ENCODE measurements at places on chromosomes 16 and 17.

DNA sequence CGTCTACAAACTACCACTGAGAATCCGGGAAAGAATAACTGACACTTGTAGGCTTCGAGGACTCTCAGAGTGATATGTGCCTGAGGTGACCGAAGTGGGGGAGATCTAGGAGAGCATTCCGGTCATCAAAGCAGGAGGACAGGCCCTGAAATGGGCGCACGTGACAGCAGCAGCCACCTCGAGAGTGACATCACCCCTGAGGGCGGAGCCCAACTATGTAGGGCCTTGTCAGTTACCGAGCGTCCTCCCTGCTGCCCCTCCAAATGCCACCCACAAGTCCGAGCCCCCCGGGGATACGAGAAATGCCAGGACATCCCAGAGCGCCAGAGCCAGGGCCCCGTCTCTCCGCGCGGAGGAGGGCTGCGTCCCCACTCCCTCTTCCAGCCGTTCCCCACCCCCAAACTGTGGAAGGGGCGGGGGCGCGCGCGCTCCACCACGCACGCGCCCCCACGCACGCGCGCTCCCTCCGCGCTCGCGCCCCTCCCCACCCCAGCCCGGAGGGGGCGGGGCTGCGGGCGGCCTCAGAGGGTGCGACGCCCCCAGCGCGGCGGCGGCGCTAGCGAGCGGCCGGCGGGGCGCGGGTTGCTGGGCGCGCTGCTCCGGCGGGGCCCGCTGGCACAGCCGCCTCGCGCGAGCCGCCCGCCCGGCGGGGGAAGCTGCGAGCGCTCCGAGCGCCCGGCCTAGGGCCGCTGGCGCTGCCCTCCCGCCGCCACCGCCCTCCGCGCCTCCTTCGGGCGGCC, at the start of gene TANC2:
TANC2 (plus strand) TSS at position 550 of the 740 bp plus-strand sequence. CDS start 43,325 bp downstream, outside the sequence.
- no peak for DNase-seq

DNA sequence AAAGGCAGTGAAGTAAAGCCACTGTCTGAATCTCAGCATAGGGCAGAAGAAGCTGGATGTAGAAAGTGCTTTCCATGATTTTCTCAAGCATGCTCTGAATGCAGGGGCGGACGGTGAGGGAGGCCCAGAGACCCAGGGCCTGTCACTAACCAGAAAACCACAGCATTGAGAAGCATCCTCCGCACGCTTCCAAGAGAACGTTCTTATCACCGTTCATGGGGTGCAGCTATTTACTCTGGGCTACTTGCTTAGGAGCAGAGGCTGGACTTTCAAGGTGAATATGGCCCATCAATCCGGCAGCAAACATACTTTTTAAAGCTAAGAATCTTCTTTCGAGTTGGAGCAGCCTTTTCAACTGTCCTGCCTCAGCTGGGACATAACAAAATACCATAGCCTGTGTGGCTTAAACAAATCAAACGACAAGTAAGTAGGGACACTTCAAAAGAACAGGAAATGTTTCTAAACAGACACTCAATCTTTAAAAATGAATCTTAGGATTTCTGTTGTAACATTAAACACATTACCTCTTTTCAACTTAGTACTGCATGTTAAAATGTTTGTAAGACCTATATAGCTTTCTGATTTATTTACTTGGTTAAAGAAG, 46.5 kb upstream of the CDRT4 start:
- no peak for DNase-seq

DNA sequence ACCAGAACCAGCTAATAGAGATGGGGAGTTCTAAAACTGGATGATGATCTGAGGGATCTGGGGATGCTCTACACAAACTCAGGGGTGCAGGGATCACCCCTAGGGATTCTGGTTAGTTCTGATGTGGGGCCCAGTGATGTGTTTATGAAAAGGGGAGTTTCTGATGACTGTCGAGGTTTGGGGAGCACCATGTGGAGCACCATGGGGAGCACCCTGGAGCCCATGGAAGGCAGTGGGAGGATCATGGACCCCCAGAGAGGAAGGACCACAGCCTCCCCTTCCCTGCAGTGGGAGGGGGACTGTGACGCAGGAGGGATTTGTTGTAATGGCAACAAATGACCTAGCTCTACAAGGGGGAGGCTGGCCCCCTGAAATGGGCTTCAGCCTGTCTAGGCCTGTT, 18.4 kb downstream of the PIMREG start:
- DNase-seq: no peak

DNA sequence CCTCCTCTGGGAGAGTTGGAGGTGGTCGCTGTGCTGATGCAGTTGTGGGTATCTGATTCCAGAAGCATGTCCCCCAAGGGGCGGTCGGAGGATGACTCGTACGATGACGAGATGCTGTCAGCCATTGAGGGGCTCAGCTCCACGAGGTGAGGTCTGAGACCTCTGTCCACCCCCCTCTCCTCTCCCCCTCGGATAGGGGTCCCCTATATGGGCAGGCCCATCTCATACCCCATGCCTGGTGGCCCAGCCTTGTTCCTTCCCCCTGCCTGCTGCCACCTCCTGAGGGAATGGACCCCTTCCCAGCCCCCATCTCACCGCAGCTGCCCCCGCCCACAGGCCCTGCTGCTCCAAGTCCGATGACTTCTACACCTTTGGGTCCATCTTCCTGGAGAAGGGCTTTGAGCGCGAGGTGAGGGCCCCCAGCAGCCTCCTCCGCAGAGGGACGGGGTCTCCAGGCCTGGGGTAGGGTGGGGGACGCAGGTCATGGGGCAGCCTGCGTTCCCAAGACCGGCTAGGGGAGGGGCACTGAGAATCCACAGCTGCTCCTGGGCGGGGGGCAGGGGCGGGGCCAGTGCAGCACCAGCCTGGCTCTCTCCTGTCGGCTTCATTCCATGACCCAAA, 39.2 kb downstream of the ADCY7 start:
- DNase-seq: no peak

DNA sequence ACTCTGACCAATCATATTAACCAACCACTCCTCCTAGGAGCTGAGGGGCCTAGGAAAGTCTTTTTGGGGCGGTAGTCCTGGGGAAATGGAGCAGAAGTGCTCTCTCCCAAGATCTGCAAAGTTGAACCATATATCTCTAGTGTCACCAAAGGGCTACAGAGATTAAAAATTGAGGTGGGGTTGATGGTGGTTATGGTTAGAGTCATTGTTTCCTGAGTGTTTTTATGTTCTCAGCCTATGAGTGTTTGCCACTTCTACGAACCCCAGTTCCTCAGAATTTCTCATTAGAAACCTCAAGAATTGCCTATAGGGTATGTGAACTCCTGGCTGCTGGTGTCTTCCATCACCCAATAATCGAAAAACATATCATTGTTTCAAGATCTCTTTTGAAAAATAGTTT, 217.8 kb downstream of the CDRT15L2 start:
- no peak for DNase-seq

- no peak for DNase-seq
Observed at GRCh38 chr16:65538976-65539375, 417.1 kb upstream of the CDH11 start.

DNA sequence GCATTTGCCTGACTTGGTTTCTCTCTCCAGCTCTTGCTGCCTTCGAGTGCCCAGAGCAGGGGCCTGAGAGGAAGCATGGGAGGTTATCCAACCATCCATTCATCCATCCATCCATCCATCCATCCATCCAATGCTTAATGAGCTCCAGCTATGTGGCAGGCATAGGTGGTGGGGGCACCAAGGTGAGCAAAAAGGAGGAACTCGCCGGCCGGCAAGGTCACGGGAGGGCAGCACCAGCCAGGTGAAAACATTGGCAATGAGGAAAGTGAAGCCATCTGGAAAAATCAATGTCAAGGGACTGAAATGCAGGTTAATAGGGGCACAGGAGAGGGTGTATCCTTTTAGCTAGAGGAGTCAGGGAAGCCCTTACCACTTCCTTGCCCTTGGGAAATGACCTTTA, 18.2 kb upstream of the DOK4 start:
- no peak for DNase-seq

GRCh38 chr17:59893676-59894100, 767 bp downstream of the RPS6KB1 start:
- DNase-seq: no peak

DNA sequence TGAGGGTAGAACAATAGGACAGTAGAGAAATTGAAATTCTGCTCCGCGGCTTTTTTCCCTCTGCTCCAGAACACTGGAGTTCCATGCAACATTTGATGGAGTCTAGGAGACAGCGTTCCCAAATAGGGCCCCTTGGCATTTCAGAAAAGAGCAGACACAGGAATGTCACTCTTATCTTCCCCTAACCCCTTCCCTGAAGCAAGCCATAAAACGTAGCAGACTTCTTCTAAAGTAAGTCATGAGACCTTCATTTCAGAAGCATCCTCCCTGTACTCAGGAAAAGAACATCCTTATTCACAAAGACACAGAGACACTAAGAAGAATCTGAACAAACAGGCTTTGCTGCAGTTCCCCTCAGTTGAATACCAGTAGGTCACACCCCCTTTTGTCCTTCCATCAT, 296.1 kb upstream of the SOX9 start:
- no peak for DNase-seq

- DNase-seq: no peak
Observed at GRCh38 chr17:30246460-30246859, 11.0 kb upstream of the SLC6A4 start.

DNA sequence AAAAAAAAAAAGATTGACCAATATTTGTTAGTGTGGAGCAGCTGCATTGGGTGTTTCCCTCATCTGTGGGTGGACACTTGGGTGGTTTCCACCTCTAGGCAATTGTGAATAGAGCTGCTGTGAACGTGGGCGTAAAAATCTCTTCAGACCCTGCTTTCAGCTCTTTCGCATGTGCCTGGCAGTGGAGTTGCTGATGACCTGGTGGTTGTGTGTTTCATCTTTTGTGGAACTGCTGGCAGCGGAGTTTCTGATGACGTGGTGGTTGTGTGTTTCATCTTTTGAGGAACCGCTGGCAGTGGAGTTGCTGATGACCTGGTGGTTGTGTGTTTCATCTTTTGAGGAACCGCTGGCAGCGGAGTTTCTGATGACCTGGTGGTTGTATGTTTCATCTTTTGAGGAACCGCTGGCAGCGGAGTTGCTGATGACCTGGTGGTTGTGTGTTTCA, 21.4 kb downstream of the ZC3H18 start:
- DNase-seq: peak; percentile 44

GRCh38 chr17:12122075-12122474, 101.4 kb downstream of the MAP2K4 start:
- no peak for DNase-seq

- no peak for DNase-seq
Observed at GRCh38 chr17:12990041-12990808, 27.6 kb downstream of the ELAC2 start.

DNA sequence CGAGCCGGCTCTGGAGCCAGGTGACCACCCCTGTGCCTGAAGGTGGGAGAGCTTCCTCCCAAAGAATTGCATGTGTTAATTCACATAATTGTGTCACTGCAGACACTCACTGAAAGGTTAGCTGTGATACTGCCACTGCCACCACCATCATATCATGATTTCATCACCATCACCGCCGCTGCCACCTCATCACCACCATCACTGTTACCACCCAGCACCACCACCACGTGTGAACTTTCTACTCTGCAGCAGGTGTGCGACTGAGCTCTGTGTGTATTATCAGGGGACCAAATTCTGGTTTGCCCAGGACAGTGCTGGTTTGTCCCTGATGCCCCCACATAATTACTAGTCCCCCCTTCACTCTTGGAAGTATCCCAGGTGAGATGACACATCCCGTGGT, 15.2 kb downstream of the BCAR1 start:
- DNase-seq: no peak

GRCh38 chr17:14715561-14715960, 414.7 kb downstream of the HS3ST3B1 start:
- DNase-seq: no peak

- DNase-seq: no peak
Observed at GRCh38 chr16:997440-998051, 16.0 kb downstream of the SOX8 start.

DNA sequence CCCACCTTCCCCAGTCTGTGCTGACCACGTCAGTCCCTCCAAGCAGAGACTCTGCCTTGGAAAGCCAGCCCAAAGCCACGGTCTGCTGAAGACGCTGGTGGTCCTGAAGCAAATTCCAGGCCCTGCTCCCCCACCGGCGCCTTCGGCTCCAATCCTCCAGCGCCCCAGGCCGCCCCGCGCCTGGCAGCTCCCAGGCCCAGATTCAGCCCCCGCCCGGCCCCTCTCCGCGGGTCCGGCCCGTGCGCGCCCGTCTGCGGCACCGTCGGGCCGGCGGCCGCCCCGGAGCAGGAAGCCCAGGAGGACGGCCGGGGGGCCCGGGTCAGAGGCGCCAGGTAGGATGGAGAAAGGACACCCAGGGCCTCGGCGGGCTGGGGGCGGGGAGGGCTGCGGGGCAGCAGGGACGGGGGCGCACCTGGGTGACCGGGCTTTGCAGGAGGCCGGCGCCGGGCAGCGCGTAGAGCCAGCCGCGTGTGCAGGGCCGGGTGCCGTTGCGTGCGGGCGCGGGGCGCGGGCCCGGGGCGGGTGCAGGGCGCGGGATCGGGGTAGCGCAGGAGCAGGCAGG, 594 bp upstream of the SLC22A31 start:
- DNase-seq: no peak

DNA sequence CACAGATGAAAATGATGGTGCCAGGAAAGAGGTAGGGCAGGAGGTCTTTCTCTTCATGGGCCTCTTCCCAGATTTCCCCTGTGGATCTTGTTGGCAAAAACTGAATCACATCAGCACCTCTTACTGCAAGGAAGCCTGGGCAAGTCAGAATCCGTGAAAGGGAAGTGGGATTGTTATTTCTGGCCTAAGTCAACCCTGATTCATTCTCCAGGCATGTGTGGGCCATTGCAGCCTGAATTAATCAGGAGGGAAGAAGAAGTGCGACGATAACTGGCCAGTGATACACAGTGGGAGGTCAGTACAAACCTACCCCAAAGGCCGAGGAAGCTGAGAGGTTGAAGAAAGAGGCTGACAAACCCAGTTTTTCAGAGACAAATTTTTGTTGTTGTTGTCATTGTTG, 17.9 kb upstream of the NSMCE1 start:
- DNase-seq: no peak

DNA sequence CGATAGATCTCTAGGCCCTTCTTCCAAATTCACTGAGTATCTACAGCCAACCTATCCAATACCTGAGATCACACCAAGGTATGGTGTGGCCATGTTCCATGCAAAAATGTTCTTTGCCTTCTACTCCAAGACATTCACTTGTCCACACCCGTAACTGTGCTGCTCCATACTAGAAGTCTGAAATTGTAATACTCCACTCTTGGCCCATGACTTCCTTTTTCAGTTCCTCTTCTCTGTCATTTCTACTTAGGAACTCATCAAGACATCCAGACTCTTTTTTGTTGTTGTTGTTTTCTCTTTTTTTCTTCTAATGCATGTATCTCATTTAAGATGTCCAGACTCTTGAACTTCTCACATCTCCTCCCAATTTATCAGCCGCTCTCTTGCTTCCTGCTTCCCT, 42.5 kb upstream of the KSR1 start:
- no peak for DNase-seq

DNA sequence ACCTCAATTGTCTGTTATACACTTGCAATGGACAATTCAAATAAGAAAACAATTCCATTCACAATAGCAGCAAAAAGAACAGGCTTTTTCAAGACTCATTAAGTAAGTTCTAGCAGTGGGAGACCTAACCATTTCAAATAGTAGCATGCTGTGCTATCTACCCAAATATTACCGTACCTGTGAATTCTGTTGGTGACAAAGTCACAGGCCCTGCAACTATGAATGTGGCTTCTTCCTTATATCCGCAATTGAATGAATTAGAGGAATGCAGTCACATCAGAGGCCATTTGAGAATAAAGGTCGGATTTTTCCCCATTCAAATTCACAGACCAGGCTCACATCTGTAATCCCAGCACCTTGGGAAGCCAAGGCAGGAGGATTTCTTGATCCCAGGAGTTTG, 800 bp upstream of the NME4 start:
- no peak for DNase-seq

- DNase-seq: no peak
Observed at GRCh38 chr17:81727324-81728031, 15.4 kb downstream of the SLC25A10 start.

Measured in SIG-M5 (cell line).